A172 (cell line): ENCODE measurements at places on chromosomes 7 and 10.
A peak's percentile ranks its signal among the peaks of the same experiment; 100 is the strongest.

DNA sequence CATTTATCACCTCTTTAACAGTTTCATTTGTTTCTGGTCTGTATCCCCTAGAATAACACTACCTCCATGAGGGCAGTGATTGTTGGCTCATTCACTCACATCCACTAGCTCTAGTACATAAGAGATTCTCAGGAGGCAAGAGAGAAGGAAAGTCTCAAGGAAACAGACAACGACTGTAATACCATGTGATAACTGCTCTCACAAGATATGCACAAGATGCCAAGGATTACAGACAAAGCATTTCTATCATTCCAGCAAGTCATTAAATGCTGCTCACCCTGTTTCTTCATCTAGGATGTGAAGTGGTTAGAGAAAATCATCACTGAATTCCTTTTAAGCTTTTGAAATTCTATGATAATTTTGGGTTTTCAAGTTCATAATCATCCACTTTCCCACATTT lies 115.3 kb downstream of the HIBADH start:
- DNase-seq = peak; percentile 30

- DNase-seq = no peak
These were observed 287.2 kb downstream of the ETV1 start for GRCh38 chr7:13702251-13702650.

- peak; percentile 28 for DNase-seq
These were observed 55.6 kb downstream of the GRB10 start for GRCh38 chr7:50727072-50727471.

GRCh38 chr10:24821986-24822385 lies 98.3 kb upstream of the ARHGAP21 start:
- peak; percentile 68 for DNase-seq

DNA sequence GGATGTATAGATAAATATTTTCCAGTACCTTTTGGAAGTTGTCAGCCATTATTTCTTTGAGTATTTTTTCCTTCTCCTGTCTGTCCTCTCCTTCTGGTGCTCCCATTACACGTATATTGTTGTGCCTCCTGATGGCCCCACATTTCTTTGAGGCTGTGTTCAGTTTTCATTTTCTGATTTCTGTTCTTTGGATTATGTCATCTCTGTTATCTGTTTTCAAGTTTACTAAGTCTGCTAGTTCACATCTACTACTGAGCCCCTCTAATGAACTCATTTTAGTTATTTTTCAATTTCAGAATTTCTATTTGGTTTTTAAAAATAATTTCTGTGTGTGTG lies 16.3 kb downstream of the RBM33 start:
- no peak for DNase-seq

DNA sequence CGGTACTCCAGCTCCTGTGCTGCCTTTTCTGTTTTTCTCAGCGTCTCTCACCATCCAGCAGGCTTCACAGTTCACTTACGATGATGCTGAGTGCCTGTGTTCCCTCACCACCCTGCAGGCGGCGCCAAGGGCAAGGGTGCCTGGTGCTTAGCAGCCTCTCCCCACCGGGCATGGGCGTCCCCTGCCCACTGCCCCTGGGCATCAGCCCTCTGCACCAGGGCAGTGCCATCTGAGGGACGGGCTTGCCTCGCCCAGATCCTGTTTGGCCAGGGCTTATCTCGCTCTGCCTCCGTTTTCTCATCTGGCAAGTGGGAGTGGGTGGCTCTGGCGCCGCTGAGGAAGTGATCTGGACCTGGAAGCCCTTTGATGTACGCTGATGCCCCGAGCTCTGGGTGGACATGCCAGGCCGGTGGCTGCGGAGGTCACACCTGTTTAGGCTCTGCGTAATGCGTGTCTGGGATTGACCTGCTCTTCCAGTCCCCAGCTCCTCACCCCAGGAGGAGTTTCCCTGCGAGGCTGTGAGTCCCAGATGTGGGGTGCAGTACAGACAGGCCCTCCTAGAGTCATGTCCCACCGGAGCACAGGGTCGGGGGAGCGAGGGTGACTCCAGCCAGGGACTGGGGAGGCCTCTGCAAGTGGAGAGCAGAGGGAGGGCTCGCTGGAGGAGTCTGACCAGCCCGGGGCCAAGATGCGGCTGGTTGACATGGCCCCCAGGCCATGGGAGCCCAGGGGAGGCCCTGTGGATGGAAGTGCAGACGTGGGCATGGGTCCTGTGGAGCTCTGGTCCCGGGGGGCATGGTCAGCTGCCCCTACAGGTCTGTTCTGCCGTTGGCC lies 11.8 kb downstream of the TTYH3 start:
- DNase-seq = no peak

DNA sequence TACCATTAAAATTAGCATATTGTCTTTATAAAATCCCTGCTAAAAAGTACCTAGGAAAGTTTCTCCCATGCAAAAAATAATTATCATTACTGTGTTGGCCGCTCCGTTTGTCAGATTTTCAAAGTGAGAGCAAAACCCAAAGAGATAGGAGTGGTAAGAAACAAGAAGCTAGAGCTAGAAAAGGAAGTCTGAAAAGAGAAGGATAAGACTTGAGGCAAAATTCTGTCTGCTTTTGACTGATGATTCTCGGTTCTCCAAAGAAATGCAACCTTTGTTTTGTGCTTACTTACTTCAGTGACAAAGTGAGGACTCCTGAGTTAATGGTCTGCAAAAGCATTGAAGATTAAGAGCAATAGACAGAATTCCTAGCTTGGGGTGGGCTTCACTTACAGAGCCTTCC lies 33.3 kb upstream of the CAPZA2 start:
- no peak for DNase-seq

DNA sequence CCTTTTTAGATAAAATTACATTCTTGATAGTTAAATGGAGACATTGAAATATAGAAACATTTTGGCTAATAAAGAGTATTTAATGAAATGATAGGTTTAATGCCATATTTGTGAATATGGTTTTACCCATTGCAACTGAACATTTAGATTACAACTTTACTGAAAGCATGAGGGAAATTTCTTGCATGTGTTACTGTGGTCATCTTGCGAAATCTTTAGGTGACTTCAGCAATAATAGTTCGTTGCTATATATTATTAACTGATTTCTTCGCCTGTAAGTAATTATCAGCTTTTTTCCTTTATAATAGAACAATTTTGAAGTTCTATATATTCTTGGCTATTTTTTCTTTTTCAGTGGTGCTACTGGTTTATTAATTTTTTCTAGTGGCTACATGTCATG lies 83.2 kb downstream of the MLLT10 start:
- DNase-seq = no peak

DNA sequence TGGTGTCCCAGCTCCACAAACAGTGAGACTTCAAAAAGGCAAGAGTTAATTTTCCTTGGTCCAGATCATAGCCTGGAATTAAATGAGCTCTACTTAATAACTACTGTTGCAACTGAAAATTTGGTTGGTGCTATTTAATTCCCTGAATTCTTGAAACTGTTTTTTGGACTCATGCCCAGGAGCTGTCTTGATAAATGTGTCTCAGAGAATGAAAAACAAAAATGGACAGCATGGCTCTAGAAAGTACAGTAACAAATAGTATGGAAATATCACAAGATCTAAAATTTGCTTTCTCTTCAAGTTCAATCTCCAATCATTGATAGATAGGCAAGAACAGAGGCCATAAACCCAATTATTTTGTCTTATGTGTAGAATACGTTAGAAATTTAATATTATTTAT lies 42.5 kb downstream of the CCDC71L start:
- DNase-seq = peak; percentile 45

DNA sequence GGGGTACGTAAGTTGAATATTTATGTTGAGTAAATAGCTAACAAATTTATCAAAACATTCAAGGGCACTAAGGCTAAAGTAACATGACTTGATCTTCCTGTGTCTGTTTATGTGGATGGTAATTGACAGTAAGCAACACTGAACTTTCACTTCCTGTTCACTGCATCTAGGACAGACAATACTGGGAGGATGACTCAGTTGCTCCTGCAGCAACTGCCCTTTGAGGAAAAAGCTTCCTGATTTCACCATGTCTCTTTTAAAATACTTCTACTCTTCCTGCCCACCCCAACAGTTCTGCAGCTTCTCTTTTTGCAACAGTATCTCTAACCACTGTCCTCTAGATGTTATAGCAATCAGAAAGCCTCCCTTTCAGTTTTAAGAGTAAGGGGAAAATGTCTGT lies 76.6 kb upstream of the HGF start:
- DNase-seq = no peak

- DNase-seq = peak; percentile 72
These were observed 496.3 kb upstream of the KLF6 start for GRCh38 chr10:4281190-4281825.

DNA sequence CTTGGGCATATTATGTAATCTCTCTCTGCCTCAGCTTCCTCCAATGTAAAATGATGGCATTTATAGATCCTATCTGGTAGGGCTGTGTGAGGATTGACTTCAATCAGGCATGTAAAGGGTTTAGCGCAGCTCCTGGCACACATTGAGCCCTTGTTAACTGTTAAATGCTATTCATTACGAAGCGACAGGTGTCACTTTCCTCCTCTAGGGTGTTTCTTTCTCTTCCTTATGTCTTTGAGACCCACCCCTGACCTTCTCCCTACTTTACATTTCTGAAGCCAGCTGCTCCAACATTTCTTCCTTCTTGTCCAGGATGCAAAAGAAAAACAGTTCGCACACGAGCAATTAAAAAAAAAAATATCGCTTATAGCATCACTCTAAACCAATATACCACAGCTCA lies 5.7 kb upstream of the R3HCC1L start:
- no peak for DNase-seq

GRCh38 chr10:60762554-60762953 lies 15.7 kb upstream of the CDK1 start:
- DNase-seq = no peak

- DNase-seq = peak; percentile 97
These were observed 286.8 kb downstream of the PARD3 start for GRCh38 chr10:34528320-34528719.

GRCh38 chr7:30973292-30973691 lies 9.5 kb downstream of the GHRHR start:
- no peak for DNase-seq

- DNase-seq = peak; percentile 63
These were observed 86.0 kb upstream of the PODXL start for GRCh38 chr7:131642429-131642828.

- no peak for DNase-seq
These were observed 148.2 kb downstream of the CELF2 start for GRCh38 chr10:11165591-11166543.

DNA sequence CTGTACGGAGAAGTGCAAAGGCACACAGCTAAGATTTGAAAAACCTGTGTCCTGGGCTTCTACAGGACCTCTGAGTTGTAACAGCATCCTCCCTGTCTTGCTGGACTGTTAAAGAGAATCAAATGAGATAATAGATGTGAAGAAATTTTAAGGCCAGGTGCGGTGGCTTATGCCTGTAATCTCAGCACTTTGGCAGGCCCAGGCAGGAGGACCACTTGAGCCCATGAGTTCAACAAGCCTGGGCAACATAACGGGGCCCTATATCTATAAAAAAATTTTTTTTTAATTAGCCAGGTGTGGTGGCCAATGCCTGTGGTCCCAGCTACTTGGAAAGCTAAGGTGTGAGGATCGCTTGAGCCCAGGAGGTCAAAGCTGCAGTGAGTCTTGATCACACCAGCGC lies 2.9 kb upstream of the ARHGAP21 start:
- DNase-seq = no peak

GRCh38 chr7:110775046-110775445 lies 315.9 kb upstream of the LRRN3 start:
- no peak for DNase-seq

GRCh38 chr10:71368643-71369042 lies 28.1 kb upstream of the CDH23 start:
- no peak for DNase-seq

GRCh38 chr7:140035400-140036223 lies 27.1 kb downstream of the PARP12 start:
- DNase-seq = peak; percentile 62

DNA sequence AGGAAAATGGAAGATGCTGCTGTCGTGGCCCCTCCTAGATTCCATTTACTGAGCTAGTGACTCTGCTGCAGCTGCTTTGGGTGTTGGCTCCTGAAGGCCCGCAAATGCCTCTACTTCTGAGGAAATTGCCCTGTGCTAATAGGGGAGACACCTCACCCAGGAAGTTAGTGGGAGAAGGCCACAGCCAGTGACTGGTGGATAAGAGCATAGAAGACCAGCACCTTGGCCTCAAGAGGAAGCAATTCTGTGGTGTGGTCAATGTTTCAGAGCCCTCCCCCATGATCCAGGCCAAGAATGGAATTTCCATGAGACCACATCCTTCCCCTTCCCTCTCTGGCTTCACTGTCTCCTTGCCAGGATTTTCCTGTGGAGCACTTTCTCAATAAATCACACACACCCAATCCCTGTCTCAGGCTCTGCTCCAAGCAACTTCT lies 25.0 kb upstream of the FZD1 start:
- DNase-seq = peak; percentile 94

GRCh38 chr7:16347827-16348192 lies 73.5 kb downstream of the CRPPA start:
- peak; percentile 82 for DNase-seq

DNA sequence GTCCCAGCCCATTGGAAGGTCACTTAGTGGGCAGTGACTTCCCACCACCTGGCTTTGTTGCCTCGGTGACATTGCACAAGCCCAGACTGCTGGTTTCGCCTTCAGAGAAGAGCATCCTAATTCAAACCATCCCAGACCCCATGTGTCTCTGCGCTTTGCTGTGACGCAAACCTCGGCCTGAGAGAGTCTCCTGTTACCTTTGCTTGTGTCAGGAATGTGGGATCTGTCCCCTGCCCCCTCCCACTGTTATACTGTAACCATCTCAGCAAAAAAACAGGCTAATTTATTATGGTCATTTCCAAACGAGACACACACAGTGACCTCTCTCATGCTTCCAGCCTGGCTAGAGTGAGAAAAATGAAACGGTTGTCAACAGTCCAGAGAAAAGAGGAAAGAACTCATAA lies 25.0 kb upstream of the AQP1 start:
- no peak for DNase-seq

GRCh38 chr10:3886191-3886590 lies 101.2 kb upstream of the KLF6 start:
- peak; percentile 65 for DNase-seq

DNA sequence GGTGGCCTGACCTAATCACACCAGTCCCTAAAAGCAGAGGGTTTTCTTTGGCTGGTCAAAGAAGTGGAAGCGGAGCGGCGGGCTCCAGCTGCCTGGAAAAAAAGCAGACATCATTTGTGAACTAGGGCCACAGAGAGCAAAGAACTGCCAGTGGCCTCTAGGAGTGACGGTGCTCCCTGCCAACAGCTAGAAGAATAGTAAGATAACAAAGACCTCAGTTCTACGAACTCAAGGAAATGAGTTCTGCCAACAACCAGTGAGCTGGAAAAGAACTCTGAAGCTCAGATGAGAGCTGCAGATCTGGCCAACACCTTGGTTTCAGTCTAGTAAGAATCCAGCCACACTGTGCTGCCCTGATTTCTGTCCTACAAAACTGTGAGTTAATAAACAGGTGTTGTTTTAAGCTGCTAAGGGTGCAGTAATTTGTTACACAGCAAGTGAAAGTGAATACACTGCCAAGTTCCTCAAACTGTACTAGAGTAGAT lies 178.0 kb downstream of the SRPK2 start:
- no peak for DNase-seq
